ENCODE measurements at places on chromosomes 4 and X. TPM values are rescaled to one million over a fixed set of nuclear protein-coding genes. Genes with fewer than 3 reads are reported as not detected.

Gene P2RY8
- total RNA-seq = 2.0 TPM

Gene ARX
- total RNA-seq = 0.13 TPM

GRCh38 chr4:142582340-142582739, 263.8 kb downstream of the INPP4B start:
- no peak for DNase-seq

DNA sequence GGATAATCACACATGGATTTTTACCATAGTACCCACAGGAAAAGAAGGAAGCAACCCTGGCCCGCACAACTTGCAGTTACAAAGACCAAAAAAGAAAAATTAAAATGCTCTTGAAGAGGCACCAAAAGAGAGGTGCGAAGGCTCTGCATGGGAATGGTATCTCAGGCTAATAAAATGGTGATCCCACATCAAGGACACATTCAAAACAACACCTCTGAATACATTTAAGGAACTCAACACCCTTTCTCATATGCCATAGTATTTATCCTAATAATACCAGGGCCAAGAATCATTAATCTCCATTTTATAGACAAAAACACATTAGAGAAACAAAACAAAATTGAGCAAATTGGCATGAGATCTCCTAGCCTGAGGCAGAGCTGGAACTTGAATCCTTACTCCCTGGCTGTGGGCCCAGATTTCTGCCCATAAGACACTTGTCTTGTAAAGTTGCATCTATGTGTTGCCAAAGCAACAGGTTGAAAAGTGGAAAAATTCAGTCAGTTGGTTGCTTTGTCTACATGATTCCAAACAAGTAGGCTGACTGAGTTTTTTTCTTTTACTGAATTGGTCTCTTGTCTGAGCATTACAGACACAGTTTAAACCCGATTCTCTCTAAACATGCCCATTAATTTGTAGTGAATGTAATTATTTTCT, 33.5 kb downstream of the GUCY2F start:
- DNase-seq = no peak

- no peak for DNase-seq
These were observed 14.1 kb upstream of the TMEM154 start for GRCh38 chr4:152693871-152694270.

Gene GATA1
- total RNA-seq = not detected

Gene DRP2
- total RNA-seq = 0.23 TPM
